M059J (cell line): ENCODE measurements at places on chromosomes 5 and 9.

DNA sequence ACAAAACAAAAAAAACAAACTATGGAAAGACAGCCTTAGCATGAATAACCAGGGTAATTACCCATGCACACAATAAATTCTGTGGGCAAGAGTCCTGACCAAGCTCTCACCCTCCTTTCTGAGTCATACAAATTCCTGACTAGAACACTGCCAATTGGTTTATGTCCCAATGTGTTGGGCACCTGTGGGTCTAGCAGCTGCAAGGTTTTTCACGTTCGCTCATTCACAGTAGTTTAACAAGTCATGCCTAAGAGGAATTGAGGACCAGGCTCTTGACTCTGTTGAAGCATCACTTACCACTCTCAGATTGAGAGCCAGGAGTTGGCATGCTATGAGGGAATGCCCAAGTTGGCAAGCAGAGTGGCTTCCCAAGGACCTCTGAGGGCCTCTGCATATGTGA is 205.5 kb upstream of the SLC24A2 start:
- DNase-seq, result peak; percentile 97

GRCh38 chr9:93541581-93542349 is 34.6 kb upstream of the PHF2 start:
- DNase-seq, result no peak

GRCh38 chr5:135385576-135385975 is 13.5 kb downstream of the MACROH2A1 start:
- DNase-seq, result no peak

DNA sequence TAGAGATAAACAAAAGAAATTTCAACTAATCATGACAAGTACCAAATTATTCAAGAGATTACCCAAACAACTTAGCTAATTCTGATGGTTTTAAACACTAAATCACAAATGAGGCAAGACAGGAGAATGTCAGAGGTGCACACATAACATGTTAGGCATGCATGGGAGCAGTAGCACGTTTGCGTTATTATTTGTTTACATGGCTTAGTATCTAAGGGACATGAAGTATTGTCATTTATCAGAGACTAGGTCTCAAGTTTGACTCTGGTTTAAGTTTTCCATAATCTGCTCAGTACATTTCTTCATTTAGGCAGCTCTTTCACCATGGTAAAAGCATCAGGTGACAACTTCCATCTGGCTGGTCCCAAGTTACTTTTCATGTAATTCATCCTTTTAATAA is 244.1 kb upstream of the TNC start:
- no peak for DNase-seq

DNA sequence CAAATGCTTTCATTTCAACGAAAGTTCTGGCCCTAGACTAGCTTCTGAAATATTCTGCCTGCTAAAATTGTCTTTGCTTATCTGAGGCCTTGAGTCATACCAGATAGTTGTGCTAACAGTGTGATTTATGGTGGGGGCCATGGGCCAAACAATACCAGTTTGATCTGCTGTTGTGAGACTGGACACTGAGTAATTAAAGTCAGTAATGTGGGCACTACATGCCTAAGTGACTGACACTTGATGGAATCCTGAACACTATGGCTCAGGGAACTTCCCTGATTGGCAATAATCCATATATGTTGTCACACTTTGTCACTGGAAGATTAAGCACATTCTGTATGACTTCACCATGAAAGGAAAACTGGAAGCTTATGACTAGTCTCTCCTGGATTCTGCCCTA is 127.6 kb upstream of the CYLC2 start:
- peak; percentile 41 for DNase-seq

- DNase-seq, result no peak
Observed at GRCh38 chr5:139684881-139685749, 37.0 kb downstream of the CXXC5 start.

GRCh38 chr5:37867654-37868053 is 27.8 kb upstream of the GDNF start:
- peak; percentile 34 for DNase-seq

DNA sequence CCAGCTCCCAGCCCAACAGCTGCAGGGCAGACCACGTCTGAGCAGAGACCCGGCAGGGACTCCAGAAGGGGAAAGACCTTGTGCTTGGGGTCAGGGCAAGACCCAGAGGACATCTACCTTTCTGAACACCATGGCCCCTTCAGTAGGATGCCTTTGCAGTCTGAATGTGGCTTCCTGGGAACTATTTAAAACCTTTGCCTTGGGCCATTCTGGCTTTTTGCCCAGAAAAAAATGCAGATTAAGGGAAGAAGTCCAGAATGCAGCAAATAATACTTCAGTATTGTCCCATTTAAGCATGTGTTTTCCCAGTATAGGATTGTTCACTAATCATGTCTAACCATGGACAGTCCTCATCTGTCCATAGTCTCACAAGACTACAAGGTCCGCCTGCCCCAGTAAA is 67.5 kb upstream of the ERCC6L2 start:
- DNase-seq, result peak; percentile 89

GRCh38 chr9:36007316-36007708 is 29.4 kb upstream of the RECK start:
- no peak for DNase-seq

- DNase-seq, result no peak
Observed at GRCh38 chr9:90827181-90827871, 25.7 kb downstream of the SYK start.

DNA sequence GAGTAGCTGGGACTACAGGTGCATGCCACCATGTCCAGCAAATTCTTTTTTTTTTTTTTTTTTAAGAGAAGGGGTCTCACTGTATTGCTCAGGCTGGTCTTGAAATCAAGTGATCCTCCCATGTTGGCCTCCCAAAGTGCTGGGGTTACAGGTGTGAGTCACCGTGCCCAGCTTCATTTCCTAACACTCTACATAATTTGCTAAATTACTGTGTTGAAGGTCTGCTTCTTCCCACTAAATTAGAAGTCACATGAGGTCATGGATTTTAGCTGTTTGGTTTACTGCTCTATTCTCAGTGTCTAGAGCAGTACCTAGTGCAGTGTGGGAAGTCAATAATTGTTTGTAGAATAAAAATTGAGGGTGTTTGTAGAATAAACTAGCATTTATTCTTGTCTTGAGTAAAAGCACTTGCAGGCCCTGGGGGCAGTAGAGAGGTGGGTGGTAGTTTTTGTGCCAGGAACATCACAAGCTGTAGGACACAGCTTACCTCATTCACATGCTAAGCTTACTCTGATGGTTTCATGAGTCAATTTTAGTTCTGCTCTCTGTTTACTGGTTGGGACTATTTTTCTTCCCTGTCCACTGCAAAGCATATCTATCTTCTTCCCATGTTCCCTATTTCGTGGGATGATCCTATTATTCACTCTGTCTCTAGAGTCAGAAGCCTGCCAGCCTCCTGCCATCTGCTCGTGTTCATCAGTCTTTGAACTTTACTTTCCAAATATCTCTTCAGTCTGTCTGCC is 7.0 kb downstream of the TEX48 start:
- DNase-seq, result peak; percentile 47

DNA sequence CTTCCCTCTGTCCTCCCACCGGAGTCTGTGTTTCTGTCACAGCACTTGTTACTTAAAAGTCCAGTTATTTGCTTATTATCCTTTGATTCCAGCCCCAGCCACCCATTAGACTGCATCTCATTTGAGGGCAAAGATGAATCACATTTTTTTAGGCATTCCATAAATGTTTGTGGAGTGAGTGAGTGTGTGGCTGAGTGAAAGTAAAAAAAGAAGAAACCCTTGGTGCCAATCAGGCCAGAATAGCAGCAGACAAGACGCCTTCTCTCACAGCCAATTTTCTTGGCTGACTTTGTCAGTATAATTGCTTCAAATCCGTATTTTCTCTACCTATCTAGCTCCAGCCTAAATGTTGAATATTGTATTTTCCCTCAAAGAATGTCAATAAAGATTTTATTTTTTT is 613.0 kb upstream of the WWC1 start:
- DNase-seq, result peak; percentile 60

GRCh38 chr5:57947181-57947580 is 464.6 kb upstream of the ACTBL2 start:
- no peak for DNase-seq

DNA sequence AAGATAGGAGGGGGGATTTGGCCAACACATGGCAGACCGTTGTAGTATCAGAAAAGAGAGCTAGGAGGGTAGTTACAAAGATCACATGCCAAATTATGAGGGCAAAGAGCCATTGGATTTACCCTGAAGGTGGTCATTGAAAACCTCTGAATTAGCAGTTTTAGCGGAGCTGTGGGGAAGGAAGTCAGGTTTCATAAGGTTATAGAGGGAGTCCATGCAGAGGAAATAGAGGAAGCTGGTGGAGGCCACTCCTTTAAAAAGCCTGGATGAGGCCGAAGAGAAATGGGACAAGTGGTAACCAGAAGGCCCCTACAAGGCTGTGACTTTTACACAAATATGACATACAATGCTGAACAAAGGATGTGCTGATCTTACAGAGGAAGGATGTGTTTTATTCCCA is 13.2 kb downstream of the DOCK8 start:
- no peak for DNase-seq

GRCh38 chr5:53674121-53674520 is 113.7 kb downstream of the NDUFS4 start:
- DNase-seq, result no peak

DNA sequence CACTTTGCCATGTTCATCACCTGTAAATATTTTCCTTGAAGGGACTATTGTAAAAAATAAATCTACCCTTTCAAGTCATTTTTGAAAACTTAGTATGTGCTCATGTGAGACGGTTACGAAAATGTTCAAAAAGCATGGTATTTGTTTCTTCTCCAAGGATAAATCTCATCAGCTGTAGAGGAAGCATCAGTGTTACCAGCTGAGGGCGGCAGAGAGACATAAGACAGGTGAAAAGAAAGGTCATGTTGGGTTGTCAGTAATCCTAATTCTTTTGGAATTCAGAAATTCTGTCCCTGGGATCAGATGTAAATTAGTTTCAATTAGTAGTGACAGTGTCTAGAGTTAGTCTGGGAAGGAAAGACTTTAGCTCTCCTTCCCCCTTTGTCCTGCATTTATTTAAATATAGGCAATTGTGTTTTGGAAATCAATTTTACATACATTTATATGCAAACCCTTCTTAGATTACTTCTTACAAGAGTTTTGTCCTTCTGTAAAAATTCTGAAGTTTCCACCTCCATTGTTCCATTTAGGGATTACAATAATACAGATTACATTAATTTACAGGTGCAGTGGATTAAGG is 791.9 kb upstream of the CDH6 start:
- DNase-seq, result peak; percentile 26

GRCh38 chr5:8457187-8458037 is 588.5 kb downstream of the MTRR start:
- no peak for DNase-seq

DNA sequence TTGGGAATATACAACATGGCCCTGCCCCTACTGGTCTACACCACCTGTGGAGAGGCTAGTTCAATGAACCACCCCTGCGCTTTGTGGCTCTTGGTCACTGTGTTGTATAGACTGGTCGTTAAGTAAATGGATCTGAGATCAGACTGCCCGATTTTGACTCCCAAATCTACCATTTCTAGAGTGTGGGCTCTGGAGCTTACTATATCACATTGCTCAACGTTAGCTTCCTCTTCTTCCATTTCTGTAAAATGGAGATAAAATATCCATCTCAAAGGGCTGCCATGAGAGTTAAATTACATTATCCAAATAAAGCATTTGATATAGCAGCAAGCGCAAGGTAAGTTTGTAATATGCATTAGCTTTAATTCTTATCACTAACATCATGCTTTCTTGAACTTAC is 52.7 kb upstream of the IFNK start:
- DNase-seq, result no peak

DNA sequence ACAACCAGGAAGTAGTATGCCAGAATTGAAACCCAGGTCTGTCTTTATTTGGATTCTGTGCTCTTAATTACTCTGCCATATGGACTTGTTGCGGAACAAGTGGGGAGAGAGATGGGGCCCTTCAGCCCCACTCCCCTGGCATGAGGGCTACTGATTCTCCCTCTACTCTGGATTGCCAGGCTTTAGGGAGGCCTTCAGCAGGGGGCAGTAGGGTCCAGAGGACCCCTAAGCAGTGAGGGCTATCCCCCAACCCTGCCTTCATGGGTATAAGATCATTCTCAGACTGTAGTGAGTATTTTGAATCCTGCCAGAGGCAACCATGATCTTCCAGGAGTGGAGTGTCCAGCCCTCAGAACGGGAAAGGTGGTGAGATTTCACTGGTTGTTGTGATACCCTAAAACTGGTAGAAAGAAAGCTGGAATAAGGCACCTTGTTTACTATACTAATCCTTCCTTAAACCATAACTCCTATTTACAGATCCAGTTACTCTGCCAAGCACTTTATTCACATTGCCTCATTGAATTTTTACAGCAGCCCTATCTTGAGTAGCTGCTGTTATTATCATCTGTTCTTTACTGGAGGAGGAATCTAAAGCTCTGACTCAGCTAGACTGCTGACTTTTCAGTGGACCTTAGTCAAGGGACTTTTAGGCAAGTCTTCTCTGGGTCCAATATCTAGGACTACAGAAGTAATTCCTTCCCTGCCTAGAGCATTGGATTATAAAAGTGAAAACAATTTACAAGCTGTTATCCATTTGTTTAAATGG is 31.3 kb upstream of the LARP1 start:
- DNase-seq, result no peak

GRCh38 chr9:15735083-15735857 is 182.4 kb downstream of the CCDC171 start:
- peak; percentile 94 for DNase-seq

DNA sequence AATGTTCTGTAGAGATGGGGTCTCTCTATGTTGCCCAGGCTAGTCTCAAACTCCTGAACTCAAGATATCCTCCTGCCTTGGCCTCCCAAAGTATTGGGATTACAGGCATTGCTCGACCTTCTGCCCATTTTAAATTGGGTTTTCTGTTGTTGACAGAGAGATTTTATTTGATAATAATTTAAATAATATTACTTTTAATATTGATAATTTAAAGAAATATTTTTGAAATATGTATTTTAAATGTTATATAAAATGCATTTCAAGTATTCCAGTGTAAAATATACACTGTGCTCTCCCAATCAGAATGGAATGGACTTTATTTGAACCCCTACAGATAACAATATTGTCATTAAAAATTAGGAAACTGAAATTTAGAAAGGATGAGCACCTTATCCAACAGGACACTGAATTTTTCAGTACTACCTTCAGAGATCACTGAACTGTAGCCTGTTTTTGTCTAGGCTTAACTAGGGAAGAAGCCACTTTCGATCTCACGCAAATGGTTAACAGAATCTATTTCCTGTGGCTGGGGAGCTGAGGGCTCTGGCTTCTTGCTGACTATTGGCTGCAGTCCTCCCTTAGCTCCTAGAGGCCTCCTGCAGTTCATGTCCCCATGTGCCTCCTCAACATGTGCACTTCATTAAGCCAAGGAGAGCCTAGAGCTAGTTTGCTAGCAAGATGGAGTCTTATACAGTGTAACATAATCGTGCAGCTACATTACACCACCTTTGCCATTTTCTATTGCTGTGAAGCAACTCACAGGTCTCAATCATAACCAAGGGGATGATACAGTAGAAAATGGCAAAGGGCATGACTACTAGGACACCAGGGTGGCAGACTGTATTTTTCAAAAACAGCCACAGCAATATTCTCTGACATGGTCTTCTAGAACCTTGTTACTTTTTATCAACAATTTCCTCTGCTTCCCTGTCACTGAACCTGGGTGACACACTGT is 150.0 kb downstream of the CDC42SE2 start:
- no peak for DNase-seq

GRCh38 chr5:141491323-141492167 is 2.7 kb downstream of the PCDHGC5 start:
- DNase-seq, result no peak
